Activated T-cell treated with anti-CD3 and anti-CD28 coated beads, Interleukin-2, amount 50 U/mL, for 24 hours (primary cell): ENCODE measurements at places on chromosomes 6 and 20.

DNA sequence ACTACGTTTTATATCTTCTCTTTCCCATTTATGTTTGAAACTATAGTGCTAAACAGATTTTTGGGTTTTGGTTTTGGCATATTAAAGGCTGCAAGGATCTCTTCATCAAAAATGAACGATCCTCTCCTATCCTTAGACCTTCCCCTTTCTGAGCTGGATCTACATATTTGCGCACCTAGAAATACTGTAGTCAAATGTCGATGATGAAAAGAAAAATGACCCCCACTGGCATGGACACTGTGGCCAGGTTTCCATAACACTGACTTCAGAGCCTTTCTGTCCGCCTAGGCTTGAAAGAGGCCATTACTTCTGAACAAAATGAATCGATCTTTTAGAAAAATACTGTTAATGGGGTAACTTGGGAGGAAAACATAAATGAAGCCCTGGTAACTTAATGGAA lies 5.8 kb downstream of the FLRT3 start:
- no peak for DNase-seq

DNA sequence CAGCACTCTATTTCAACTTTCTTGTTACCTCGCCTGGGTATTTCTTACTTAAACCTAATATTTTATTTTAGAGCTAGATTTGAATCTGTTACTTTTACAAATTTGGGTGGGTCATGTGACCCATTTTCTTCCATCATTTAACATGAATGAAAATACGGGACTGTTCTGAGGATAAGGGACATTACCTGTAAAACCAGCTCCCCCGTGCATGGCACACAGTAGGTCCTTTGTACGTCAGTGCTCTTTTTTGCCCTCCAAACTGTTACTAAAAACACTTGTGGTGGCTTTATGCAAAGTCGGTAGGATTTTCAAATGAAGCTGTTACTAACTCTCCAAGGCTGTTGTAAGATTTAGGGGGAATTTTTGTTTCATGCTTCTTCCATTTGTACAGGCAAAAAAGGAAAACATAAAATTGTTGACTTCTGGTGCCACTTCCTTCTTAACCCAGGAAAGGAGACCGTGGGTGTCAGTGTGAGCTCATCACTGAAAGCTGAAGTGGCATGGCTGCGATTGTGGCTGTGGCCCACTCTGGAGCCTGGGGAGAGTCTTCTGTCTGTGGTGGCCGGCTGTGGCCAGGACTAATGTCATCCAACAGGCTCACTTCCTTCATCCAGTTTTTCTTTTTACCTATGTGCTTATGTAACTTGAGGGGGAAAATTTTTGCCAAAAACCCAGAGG lies 40.2 kb upstream of the PXDC1 start:
- DNase-seq: no peak

DNA sequence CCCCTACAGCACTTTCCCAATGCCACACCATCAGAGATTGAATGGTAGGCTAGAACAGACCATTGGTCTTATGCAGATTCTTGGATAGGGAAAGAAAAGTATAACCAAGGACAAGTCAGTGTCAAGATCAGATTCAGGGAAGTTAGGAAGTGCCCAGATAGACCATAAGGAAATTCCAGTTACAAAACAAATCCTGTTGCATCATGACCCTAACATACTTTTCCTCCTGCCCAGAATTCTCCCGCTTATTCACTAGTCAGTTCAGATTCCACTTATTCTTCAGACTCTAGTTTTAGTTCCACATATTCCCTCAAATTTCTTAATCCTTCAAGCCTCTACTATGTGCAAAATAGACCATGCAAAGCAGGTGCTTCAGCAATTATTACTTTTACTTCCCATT lies 20.7 kb downstream of the METTL24 start:
- DNase-seq: no peak

DNA sequence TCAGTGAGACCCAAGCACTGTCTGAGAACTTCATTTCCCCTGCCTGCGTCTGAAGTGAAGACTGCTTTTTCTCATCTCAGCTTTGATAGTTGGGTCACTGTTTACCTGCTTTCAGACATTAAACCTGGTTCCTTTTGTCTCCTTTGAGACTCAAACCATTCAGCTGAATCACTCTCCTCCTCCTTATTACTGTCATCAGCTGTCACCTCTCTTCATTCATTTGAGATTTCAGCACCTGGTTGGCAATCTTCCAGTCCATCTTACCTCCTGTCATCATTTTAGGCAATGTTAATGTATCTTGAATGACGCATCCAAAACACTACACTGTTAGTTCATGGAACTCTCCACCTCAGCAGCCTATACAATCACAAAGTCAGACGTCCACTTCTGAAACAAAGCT lies 34.3 kb upstream of the SOX4 start:
- no peak for DNase-seq

DNA sequence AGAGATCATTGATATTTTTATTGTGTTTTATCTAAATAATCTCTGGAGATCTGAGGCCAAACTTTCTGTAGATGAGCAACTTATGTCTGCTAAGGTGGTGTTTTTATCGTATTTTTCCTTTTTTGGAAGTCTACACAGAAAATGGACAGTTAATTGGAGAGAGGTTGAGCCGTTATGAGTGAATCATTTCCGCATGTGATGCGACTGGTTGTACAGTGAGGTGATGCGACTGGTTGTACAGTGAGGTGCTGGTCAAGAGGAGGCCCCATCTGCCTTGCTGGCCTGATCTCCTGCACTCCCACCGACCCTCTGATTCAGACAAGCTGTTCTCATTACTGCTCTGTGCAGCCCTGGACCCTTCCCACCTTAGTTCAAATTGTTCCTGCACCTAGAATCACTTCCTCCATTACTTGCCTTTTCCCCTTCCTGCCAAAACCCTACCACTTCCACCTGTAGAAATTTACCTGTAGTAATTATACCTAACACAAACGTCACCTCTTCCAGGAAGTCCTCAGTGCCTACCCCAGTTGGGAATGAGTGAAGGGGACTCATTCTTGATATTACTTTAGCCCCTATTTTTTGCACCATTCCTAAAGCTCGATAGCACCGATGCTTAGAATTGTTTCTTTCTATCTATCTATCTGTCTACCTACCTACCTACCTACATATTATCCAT lies 100.3 kb downstream of the ZDHHC14 start:
- DNase-seq: no peak

DNA sequence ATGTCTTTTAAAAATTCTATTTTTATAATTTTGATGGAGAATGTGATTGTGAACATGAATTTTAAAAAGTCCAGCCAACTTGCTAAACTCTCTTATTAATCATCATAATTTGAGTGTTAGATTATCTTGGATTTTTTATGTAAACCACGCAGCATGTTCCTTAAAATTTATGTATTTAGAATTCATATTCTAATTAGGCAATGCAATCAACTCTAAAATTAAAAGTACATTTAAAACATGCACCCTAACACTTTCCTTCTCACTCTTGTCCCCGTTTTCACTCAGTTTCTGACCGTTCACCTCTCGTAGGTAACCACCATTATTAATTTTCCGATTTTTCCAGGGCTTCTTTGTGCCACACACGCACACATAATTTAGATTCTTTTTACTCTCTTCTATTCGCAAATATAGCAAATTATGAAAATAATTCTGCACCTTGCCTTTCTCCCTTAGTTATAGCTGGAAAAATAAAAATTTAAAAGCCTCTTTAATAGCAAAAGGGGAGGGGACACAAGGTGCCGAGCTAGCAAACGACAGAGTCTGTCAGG lies 329 bp upstream of the ZKSCAN3 start:
- no peak for DNase-seq

DNA sequence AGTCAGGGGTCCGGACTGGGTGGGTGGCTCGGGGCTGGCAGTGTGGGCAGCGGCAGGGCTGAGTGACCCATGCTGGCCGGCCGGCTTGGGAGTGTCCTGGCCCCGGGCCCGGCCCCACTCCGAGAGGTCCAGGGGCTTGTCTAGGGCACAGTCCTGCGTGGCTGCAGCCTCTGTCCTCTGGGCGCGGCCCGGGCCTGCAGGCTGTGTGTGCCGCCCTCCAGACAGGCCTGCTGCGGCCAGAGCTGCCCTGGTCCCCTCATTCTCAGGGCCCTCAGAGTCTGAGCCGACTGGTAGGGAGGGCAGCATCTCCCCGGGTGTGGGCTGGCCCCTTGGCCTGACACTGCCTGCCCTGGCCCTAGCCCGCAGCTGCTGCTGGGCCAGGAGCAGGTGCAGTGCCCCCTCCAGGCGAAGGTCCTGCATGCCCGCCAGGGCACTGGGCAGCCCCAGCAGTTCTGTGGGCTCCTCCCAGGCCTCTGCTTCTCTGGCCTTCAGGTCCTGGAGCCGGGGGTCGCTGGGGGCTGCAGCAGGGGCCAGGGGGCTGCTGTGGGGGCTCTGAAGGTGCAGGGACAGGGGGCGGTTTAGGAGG lies 6.9 kb upstream of the CABLES2 start:
- no peak for DNase-seq

DNA sequence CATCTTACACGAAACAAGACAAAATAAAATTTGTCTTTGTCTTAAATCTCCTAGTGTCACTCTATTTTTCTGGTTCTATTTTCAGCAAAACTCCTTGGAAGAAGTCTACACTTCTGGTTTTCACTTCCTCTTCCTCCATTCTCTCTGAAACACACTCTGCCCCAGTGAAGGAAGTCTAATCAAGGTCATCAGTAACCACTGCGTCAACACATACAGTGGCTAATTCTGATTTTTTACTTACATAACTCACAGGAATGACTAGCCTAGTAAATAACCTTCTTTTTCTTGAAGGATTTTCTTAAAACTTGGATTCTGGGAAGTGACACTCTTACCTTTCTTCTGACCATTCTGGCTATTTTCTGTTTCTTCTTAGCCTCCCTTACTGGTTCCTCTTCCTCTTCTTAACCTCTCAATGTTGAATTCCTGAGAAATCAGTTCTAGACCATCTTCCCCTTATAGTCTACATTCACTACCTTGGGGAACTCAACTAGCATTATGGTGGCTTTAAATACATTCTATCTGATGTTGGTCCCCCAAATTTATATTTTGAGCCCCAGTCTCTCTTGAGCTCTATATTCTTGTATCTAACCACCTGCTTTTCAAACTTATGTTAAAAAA lies 37.5 kb downstream of the AIG1 start:
- DNase-seq: no peak

DNA sequence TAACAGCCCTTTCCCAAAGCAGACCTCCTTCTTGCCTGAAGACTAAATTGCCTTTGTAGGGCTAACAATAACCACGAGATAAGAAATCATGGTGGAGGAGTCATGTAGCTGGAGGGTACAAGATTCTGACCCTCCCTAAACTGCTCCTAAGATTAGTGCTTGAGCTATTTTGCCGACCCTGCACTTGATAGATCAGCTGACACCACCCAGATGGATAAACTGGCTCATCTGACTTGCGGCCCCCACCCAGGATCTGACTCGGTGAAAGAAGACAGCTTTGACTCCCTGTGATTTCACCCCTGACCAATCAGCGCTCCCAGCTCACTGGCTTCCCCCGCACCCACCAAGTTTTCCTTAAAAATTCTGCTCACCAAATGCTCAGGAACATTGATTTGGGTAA lies 57.6 kb upstream of the UNC93A start:
- DNase-seq: no peak
